C1 segment of cervical spinal cord (tissue), 14 donors: ENCODE measurements at places on chromosomes 5 and 9.

GRCh38 chr9:77454663-77455062, 193.5 kb downstream of the GNA14 start:
- DNase-seq, result no peak

GRCh38 chr5:125987677-125988255, 435.4 kb upstream of the GRAMD2B start:
- DNase-seq, result no peak

DNA sequence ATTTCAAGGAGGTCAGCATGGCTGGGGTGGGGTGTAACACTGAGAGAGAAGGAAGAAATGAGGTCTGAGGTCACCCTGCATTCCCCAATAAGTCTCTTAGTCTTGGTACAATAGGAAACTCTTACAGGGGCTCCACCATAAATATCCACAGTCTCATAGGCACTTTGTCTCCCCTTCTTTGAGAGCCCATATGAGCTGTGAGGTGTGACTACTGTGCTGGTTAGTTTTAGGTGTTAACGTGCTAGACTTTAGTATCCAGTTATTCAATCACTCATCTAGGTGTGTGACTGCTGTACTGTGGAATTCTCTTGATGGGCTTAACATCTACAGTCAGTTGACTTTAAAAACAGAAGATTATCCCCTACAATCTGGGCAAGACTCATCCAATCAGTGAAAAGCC, 378.1 kb upstream of the RFX3 start:
- DNase-seq, result no peak

GRCh38 chr5:115855959-115856358, 14.2 kb downstream of the AP3S1 start:
- DNase-seq, result no peak

GRCh38 chr5:148455185-148455584, 71.4 kb downstream of the FBXO38 start:
- no peak for DNase-seq
